ENCODE measurements at places on chromosomes 1 and 21.

GRCh38 chr1:202587859-202588485, 122.3 kb downstream of the SYT2 start:
- DNase-seq = no peak

- no peak for DNase-seq
These were observed 82.7 kb downstream of the LRRC8D start for GRCh38 chr1:89903550-89903949.

DNA sequence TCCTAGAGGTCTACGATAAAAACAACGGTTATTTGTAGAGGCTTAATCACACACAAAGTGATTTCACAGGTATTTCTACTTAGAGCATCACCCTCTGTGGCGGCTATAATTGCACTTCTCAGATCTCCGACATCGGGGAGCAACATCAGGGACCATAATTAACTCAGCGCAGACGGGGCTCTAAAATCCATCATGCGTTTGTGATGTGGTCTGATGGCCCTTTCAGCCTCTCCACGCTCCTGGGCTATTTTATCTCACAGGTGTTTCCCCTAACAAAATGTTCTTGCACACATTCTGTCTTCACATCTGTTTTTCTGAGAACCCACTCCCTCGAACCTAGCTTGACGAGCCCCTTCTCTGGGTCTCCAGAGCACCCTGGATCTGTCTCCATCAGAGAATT, 146.3 kb upstream of the DUSP10 start:
- no peak for DNase-seq

- DNase-seq = no peak
These were observed 8.5 kb downstream of the CRP start for GRCh38 chr1:159705904-159706256.

GRCh38 chr1:5953386-5953785, 38.8 kb downstream of the NPHP4 start:
- DNase-seq = no peak

GRCh38 chr21:17523007-17523451, 10.2 kb downstream of the CXADR start:
- DNase-seq = no peak

GRCh38 chr1:201376464-201377374, 761 bp downstream of the TNNT2 start:
- DNase-seq = no peak

- DNase-seq = no peak
These were observed 14.7 kb upstream of the PTGFR start for GRCh38 chr1:78475888-78476610.

GRCh38 chr1:207902566-207902965, 8.4 kb downstream of the CD34 start:
- DNase-seq = no peak

DNA sequence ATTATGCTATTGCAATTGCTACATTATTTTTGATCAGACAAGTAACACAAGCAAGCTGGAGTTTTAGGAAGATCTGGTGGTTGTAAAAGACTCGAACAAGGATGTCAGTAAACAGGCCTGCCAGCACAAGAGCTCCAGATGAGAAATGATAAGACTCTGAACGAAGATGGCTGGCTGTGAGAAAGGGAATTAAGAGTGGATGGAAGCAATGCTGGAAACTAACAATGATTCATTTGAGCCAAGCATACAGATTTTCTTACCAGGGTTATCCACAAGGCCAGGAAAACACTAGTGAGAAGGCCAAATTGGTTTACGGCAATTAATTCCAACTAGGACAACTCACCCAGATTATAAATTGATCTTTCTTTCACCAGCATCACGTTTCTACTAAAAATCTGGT, 54.2 kb downstream of the NRIP1 start:
- DNase-seq = no peak

DNA sequence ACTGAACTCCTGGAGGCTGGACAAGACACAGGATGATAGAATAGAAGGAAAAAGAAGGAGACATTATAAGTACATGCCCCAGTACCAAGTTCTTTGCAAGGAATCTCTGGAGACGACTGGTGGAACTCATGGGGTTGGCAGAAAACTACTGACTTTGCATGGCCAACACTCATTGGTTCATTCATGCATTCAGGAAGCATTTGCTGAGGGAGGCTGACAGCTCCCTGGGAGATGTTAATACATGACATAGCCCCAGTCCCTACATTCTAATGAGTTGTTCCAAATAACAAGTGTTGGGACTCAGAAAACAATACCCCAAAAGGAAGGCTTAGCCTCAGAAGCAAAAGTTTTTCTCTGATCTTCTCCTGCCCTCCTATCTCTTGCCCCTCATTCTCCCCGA, 172.8 kb upstream of the IRF2BP2 start:
- DNase-seq = no peak

GRCh38 chr21:15397258-15397657, 332.5 kb upstream of the NRIP1 start:
- DNase-seq = no peak

DNA sequence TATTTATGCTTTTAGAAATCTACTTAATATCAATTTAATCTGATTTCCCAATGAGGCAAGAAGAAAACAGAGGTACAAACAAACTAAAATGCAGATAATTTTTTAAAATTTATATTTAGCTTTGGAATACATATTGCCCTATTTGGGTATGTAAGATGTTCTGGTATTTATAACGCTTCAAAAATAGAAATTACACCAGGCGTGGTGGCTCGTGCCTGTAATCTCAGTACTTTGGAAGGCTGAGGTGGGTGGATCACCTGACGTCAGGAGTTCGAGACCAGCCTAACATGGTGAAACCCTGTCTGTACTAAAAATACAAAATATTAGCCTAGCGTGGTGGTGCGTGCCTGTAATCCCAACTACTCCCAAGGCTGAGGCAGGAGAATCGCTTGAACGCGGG, 13.3 kb downstream of the ITGB3BP start:
- DNase-seq = no peak

- DNase-seq = no peak
These were observed 386.3 kb upstream of the BEND5 start for GRCh38 chr1:49163031-49163430.

DNA sequence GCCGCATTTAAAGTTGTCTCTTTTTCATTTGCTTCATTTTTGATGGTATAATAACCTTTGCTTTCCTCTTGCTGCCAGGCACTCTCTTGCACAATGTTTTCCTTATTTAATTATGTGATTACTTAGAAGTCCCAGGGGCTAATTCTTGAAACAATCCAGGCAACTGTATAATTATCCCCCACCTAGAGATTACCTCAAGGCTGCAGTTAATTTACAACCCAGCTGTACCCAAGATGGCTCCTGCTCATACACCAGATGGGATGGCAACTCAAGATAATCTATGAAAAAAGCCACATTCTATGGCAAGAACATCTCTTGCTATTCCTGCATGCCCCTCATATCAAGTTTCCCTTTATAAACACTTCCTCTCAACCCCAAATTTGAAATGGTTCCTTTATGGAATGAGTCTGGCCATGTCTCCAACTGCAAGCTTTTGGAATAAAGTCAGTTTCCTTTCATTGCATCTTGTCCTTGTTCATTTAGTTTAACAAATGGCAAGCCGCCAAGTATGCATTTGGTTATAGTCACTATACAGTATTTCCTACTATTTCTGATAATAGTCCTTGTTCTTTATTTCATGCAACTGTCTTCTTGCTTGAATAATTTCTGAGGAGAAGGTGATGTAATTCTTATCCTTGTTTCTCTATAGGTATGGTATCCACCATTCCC, 1042.6 kb downstream of the PLA2G4A start:
- no peak for DNase-seq

- no peak for DNase-seq
These were observed 2.6 kb downstream of the SYPL2 start for GRCh38 chr1:109468903-109469302.

DNA sequence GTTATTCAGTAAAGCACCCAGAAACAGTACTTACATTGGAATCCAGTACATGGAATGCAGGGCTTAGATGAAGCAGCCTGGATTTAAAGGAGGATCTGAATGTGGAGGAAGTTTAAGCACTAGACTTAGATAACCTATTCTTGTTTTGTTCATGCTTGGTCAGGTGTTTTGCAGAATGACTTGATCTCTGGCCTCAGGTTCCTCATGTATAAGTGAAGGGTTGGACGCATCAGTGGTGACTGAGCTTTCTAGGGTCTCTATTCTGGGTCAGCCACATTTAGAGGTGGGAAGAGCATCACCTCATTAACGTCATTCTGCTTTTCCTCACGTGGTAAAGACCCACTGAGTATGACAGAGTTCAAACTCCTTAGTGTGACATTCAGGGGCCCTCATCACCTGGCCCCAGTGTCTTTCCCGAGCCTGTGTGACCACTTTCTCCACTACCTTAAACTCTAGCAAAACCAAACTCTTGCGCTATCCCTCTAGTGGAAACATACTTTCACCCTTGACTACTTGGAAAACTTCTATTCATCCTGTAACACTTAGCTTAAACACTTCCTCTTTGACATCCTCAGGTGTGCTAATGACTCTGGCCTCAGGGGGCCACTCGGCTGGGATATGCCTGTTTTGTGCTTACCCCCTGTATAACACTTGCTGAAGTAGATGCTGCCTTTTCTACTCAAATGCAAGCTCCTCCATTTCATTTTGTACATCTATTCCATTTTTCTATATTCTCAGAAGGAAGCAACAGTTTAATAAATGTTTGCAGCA, 871 bp upstream of the ERICH3 start:
- DNase-seq = no peak

GRCh38 chr1:230136453-230137336, 69.7 kb downstream of the GALNT2 start:
- no peak for DNase-seq

- DNase-seq = no peak
These were observed 270.4 kb upstream of the B3GALT2 start for GRCh38 chr1:193456811-193457280.

- DNase-seq = no peak
These were observed 59.4 kb downstream of the CDC7 start for GRCh38 chr1:91559838-91560565.

DNA sequence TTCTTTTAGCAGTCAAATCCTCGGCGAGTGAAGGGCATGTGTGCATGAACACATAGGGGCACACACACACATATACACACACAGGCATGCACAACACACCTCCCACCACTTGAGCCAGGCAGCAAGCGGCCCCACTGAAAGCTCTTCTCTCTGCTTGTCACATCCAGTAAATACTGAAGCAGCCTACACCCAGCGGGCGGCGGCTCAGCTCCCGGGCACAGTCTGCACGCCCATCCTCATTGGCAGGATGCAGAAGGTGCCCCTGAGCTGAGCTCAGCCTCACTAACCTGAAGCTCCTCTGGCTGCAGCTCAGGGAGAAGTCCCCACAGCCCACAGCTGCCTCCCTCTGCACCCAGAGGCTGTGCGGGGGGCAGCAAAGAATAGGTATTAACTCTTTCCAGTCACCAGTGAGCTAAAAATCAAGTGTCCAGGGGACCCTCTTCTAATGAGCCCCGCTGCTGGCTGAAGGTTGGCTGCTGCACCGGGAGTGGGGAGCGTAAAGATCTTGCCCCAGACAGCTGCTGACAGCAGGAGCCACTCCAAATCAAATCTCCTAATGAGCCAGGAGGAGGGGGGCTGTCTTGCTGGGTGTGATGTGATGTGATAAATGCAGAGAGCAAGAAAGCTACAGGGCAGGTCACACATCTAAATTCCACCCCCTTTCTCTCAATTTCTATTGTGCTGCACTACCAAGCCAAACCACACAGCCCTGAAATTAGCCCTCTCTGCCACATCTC, 12.5 kb downstream of the RGS8 start:
- DNase-seq = peak; percentile 87

- no peak for DNase-seq
These were observed 760.2 kb downstream of the PLA2G4A start for GRCh38 chr1:187588917-187589316.

DNA sequence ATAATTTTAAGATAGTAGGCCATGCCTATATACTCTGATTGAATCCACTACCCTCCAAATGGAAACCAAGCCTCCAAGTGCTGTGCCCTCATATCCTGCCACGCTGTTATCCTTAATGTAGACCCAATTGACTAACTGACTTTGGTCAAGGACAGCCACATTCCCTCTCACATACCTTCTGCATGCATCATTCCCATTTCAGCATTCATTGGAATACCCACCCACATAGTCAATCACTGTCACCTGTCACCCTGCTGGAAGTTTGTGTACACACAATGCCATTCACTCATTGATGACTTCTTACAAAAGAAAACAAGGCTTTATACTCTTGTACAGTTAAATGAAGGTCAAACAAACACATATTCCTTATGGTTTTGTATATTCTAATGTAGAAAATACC, 221.1 kb upstream of the PBX1 start:
- no peak for DNase-seq

DNA sequence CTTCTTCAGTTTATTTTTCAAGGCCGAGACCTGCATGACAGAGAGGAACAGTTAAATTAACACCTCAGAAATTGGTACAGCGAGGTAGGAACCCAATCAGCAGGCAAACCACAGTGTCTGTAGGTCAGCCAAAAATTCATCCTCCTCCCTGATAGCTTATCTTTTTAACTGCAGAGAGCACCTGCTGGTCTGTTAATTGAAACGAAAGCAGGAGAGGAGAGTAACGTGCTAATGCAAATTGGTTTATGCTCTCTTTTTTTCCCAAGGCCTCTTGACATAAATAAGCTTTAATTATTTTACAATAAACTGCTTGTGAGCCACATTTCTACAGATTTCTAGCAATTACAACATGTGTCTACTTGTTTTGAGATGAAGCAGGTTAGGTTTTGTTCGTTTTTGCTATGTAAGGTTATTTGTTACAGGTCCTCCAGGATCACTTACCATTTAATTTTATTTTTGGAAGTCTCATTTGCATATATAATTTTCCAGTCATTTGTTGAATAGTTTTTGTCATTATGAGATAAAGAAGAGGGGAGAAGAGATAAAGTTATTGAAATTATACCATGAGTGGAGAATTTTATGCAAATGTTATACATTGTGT, 179.9 kb downstream of the DENND1B start:
- peak; percentile 2 for DNase-seq

DNA sequence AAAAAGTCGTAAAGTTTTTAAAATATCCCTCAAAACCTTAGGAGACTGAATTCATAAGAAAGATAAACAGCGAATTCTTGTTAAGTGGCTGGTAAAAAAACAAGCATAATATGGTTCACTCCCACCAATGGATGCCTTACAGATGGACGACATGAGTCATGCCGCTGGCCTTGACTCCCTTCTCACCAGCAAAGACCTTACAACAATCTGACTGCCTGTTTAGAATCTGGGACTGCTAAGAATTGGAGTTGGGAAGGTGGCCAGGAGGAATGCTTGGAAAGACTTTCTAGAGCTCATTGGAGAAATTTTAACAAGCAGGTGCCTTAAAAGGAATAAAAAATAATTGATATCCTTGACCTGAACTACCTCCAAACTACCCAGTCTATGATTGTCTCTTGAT, 206.9 kb upstream of the FMN2 start:
- no peak for DNase-seq

GRCh38 chr1:246333855-246334254, 173.2 kb downstream of the SMYD3 start:
- no peak for DNase-seq

Data from NCI-H345 (cell line).